ENCODE measurements at places on chromosomes 7 and 10.

DNA sequence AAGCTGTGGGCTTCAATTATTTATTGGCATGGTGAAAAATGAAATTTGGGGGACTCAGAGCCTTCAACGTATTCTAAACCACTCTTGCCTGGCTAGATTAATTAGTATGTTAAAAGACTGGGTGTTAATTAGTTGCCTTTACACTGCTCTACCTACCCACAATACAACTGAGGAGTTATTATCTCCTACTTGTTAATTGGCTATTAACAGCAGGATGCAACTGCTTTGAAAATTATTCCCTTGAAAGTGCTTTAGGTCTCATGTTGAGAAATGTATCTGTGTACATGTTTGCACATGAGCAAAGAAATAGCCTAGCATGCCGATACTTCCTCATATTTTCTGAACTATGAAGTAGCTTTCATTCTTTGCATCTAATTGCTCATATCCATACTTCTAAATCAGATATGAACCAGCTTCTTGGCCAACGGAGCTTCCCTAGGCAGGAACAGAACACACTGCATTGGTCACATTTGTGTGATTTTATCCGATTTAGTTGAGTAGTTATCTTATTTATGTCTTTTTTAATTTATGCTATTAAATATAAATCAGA is 155.8 kb downstream of the GPAM start:
- no peak for DNase-seq

DNA sequence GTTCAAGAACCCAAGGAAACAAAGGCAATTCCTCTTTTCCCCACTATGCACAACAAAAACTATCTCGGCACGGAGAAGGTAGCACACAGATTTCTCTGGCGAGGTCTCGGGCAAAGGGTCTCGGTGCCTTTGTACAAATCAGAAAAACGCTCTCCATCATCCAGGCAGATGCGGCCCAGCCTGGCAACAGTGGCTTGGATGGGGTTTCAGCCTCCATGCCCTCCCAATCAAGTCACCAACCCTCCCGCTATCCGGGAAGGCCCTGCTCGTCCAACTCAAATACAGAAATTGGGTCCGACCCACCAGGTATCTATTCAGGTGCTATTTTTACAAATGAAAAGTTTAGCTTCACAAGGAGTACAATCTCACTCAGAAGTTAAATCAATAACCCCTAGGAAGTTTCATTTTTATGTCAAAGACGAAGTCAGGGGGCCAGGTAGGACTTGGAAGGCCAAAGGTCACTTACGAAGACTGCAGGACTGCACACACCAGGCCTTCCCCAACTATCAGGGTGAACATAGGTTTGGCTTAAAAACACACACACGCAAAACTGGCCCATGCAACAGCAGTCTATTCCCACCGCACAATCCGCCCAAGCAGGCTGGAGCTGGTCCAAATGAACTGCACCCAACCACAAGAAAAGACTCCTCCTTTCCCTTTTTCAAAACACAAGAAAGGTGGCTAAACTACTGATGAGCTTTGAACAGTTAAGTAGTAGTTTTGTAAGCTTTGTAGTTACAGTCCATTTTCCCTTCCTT is 43.0 kb downstream of the GNA12 start:
- no peak for DNase-seq

DNA sequence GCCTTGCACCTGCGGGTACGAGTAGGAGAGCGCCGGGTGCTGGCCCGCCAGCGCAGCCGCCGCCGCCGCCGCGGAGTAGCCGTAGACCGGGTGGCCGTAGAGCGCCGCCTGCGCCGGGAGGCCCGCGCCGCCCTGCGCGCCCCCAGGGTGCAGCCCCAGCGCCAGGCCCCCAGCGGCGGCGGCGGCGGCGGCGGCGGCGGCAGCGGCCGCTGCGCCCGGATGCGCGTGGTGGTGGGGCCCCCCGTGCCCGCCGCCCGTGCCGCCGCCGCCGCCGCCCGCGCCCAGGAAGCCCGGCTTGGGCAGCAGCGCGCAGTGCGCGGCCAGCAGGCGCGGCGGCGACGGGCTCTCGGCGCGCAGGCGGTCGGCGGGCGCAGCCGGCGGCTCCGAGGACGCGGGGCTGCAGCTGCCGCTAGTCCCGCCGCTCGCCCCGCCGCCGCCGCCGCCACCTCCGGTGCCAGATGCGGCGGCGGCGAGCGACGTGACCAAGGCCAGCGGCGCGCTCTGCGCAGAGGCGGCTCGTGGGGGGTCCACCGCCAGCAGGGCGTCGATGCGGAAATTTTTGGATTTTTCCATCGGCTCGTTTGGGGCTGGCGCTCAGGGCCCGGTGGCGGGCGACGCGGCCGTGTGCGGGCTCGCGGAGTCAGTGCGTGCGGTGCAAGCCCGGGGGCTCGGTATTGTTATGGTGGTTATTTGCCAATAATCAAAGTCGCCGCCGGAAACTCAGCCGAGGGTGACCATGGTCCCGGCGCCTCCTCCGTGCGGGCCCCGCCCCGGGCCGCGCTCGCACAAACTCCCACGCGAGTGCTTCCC is 480 bp downstream of the MNX1 start:
- no peak for DNase-seq

GRCh38 chr10:111319866-111320265 is 243.0 kb downstream of the ADRA2A start:
- DNase-seq, result no peak

- no peak for DNase-seq
These were observed 121.6 kb downstream of the PRKAG2 start for GRCh38 chr7:151755131-151755801.

GRCh38 chr7:96861-97260 is 95.5 kb upstream of the FAM20C start:
- no peak for DNase-seq

DNA sequence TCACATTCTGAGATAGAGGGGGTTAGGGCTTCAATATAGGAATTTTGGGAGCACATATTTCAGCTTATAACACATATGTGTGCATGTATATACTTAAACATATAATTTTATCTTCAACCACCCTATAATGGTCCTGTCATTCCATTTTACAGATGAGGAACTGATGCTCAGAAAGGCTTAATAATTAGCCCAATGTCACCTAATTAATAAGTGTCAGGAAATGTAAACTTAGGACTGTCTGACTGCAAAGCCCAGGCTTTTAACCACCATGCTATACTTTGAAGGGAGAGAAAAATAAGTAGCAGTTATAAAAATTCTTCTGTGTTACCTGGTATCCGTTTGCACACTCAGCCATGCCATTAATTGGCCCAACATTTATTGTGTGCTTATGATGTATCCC is 172.6 kb downstream of the SKIDA1 start:
- DNase-seq, result no peak

- no peak for DNase-seq
These were observed 55.3 kb downstream of the INPP5A start for GRCh38 chr10:132592790-132593383.

DNA sequence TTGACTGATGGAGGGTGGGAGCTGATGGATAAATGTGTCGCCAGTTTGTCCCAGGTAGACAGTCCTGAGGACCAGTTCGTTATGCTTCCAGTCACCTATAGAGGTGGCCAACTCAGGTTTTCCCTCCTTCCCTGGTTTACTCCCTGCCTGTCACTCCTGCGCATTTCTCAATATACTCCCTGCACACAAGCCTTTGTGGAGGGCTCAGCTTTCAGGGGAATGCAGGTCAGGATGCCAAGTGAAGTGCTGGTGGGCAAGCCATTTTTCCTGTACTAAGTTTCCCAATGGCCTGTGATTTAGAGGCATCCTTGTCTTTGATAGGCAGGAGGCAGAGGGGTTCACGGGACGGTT is 473.5 kb upstream of the ZMIZ1 start:
- no peak for DNase-seq

GRCh38 chr10:92110039-92110794 is 180.7 kb downstream of the CPEB3 start:
- no peak for DNase-seq

DNA sequence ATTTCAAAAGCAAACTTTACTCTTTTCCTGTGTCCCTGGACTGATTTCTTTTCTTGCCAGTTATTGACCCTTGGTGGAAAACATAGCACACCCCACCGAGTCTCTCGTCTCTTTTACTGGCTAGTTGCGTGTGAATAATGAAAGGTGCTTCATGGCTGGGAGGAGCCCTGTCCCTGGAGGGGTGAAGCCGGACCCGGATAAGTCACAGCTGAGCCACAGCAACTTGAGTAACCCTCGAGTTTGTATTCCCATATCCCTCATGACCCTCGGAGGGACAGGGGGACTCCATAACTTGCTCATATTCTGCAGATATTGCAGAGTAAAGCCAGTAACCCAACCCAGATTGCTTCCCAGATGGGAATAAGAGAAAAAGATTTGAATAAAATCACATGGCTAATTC is 147.5 kb upstream of the FRMD4A start:
- no peak for DNase-seq

DNA sequence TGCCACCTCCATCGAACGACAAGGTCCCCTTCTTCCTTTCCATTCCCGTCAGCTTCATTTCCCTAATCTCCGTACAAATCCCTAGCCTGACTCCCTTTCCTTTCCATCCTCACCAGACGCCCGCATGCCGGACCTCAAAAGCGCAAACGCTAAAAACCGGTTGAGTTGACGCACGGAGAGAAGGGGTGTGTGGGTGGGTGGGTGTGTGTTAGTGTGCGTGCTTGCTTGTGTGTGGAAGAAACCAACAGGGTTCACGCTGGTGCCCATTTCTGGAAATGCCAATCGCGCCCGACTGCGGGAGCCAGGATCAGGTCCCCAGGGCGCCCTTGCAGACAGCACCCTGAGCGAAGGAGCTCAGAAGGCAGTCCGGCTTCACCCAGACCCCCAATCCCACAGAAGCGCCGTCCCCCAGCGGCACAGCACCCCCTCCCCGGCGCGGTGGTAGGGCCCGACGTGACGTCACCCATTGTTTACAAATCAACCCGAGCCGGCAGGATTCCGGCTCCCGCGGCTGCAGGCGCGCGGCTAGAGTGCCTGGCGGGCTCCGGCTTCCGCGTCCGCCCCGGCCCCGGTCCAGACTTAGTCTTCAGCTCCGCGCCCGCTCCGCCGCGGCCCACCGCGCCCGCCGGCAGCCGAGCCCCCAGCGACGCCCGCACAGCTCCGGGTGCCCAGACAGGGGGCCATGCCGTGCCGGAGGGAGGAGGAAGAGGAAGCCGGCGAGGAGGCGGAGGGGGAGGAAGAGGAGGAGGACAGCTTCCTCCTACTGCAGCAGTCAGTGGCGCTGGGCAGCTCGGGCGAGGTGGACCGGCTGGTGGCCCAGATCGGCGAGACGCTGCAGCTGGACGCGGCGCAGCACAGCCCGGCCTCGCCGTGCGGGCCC is at the start of gene FRAT1:
Gene FRAT1 (plus strand): TSS at position 500 of the 880 bp plus-strand sequence. CDS start 183 bp downstream, at position 683.
- DNase-seq, result peak; percentile 64

DNA sequence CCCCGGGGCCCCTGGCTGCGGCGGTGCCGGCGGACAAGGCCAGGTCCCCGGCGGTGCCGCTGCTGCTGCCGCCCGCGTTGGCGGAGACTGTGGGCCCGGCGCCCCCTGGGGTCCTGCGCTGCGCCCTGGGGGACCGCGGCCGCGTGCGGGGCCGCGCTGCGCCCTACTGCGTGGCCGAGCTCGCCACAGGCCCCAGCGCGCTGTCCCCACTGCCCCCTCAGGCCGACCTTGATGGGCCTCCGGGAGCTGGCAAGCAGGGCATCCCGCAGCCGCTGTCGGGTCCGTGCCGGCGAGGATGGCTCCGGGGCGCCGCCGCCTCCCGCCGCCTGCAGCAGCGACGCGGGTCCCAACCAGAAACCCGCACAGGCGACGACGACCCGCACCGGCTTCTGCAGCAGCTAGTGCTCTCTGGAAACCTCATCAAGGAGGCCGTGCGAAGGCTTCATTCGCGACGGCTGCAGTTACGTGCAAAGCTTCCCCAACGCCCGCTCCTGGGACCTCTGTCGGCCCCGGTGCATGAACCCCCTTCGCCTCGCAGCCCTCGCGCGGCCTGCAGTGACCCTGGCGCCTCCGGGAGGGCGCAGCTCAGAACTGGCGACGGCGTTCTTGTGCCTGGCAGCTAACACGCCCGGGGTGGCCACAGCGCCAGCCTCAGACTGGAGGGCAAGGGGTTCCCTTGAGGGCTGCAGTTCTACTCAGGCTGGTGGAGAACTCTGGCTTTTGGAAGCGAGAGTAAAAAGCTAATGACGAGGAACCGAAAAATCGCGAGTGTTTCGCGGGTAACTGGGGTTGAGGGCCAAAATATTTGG is 804 bp downstream of the FRAT1 start:
- no peak for DNase-seq

DNA sequence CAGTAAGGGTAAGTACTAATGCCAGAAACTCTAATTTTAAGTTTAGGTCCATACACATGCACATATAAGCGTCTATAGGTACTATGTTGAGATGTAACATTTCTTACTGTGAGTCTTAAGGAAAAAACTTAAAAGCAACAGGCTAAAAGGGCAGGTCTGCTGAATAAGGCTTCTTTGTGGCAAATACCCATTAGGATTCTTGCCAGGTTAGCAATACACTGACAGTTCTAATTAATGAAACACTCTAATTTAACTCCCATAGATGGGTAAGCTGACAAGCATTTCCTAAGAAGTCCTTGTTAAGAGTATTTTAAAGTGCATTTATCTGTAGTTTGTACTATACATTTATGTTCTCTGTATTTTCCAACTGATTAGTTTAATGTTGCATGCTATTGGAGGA is 14.0 kb downstream of the SCRN1 start:
- no peak for DNase-seq

DNA sequence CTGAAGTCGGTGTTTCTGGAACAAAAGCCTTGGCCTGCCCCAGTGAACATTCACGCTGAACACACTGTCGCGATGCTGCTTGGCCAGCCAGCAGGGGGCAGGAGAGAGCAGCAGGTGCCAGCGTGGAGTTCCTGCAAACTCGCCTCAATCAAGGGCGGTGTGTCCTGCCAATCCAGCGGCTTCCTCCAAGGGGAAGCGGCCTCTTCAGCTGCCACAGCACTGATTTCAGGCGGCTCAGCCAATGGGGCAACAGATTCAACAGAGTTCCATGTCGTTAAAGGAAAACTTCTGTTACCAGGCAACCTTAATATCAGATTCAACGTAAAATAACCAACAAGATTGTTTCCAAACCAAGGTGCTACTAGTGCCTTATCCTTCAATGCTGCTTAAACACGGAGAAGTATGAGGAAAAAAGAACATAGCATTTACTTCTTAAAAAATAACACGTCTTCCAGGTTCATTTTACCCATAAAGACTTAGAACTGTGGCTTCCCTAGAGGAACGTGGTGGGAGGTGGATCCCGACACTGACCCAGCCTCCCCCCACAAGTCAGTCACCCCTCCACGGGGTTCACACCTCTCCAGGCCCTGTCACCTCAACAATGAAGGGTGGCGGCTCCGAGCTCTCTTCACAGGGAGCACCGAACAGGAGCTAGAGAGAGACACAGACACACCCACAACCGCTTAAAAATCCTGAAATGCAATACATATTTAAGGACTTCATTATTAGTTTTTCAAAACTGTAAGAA is 178.2 kb downstream of the DIP2C start:
- DNase-seq, result peak; percentile 35
